ENCODE measurements at places on chromosomes 6 and 20. TPM values are rescaled to one million over a fixed set of nuclear protein-coding genes. Genes with fewer than 3 reads are reported as not detected.

Gene B3GALT4
- total RNA-seq, result 8.4 TPM

Gene LST1
- total RNA-seq, result not detected

Gene ACTL10
- total RNA-seq, result 2.8 TPM

Gene KCNK16
- total RNA-seq, result not detected

Gene PPP1R3G
- 3.2 TPM for total RNA-seq

Gene OR2H2
- not detected for total RNA-seq

GRCh38 chr20:23147647-23147963 is 61.5 kb upstream of the CD93 start:
- no peaks in the 10 kb centered on the region for H3K36me3 ChIP-seq
- H3K27ac ChIP-seq, result peak overlapping the region; percentile 99
- H3K4me1 ChIP-seq, result peaks cover 77% of the 10 kb centered on the region
- no peaks in the 10 kb centered on the region for H3K27me3 ChIP-seq

DNA sequence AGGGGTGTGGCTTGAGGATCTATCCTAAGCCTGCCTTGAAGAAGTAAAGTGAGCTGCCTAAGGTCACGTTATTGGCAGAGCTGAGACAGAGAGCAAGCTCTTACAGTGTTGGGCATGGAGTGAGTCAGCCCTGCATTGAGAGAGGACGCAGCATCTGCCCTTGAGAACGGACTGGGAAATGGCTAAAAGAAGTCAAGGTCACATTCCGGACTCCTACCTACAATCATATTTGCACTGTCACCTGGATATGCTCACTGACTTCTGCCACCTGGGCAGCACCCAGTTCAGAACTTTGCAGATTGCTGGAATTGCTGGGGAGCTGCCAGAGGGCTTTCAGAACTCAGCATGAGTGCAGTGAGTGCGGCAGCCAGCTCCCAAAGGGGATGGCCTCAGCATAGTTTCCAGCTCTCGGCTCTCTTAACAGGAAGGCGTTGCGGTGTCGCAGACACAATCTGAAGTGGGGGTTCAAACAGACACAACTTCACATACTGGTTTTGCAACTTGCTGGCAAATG is 199.3 kb upstream of the SGK1 start:
- H3K36me3 ChIP-seq, result no peaks in the 10 kb centered on the region
- H3K27ac ChIP-seq, result no peak overlapping the region
- no peaks in the 10 kb centered on the region for H3K27me3 ChIP-seq

GRCh38 chr6:129100164-129100563 is 217.2 kb downstream of the LAMA2 start:
- no peaks in the 10 kb centered on the region for H3K27me3 ChIP-seq
- no peak overlapping the region for H3K4me3 ChIP-seq
- H3K27ac ChIP-seq, result no peak overlapping the region
- no peaks in the 10 kb centered on the region for H3K36me3 ChIP-seq
- H3K4me1 ChIP-seq, result peaks cover 5% of the 10 kb centered on the region
- DNase-seq, result no peak

DNA sequence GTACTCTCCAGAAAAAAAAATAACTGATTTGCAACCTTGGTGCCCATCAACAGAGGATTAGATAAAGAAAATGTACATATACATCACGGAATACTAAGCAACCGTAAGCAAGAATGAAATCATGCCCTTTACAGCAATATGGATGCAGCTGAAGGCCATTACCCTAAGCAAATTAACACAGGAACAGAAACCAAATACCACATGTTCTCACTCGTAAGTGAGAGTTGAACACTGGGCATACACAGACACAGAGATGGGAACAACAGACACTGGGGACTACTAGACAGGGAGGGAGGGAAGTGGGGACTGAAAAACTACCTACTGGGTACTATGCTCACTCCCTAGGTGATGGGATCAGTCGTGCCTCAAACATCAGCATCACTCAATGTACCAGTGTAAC is 32.8 kb upstream of the CAP2 start:
- no peak for DNase-seq
- H3K27me3 ChIP-seq, result no peaks in the 10 kb centered on the region
- peaks cover 1% of the 10 kb centered on the region for H3K4me1 ChIP-seq
- H3K36me3 ChIP-seq, result no peaks in the 10 kb centered on the region
- H3K27ac ChIP-seq, result no peak overlapping the region

GRCh38 chr20:23279836-23280235 is 70.8 kb upstream of the NXT1 start:
- H3K27ac ChIP-seq, result no peak overlapping the region
- DNase-seq, result no peak
- H3K4me1 ChIP-seq, result no peaks in the 10 kb centered on the region
- H3K36me3 ChIP-seq, result no peaks in the 10 kb centered on the region
- H3K27me3 ChIP-seq, result peaks cover 50% of the 10 kb centered on the region
- H3K4me3 ChIP-seq, result no peak overlapping the region

DNA sequence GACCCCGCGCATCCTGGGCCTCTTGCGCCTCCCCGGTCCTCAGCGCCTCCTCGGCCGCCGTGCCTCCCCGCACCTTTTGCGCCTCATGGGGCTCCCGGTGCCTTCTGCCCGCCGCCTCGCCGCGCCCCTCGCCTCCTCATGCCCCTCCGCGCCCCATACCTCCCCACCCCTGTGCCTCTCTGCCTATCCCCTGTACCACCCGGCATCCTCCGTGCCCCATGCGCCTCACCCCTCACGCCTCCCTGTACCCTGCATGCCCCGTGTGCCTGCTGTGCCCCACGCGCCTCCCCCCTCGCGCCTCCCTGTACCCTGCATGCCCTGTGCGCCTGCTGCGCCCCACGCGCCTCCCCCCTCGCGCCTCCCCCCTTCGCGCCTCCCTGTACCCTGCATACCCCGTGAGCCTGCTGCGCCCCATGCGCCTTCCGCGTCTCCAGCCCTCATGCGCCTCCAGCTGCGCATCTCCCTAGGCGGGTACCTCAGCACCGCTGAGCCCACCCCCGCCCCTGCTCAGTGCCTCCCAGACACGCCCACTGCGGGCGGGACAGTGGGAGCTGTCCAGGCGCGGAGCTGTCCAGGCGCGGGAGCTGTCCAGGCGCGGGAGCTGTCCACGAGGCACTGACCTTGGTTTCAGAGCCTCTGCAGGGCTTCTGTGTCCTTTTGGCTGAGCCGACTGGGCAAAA is 37.1 kb downstream of the IGF2R start:
- no peaks in the 10 kb centered on the region for H3K27me3 ChIP-seq
- no peak for DNase-seq
- H3K4me3 ChIP-seq, result no peak overlapping the region
- no peak overlapping the region for H3K27ac ChIP-seq

GRCh38 chr6:111276736-111277135 is 189.4 kb downstream of the SLC16A10 start:
- no peak overlapping the region for H3K4me3 ChIP-seq
- peaks cover 36% of the 10 kb centered on the region for H3K36me3 ChIP-seq
- DNase-seq, result peak; percentile 11
- H3K27ac ChIP-seq, result no peak overlapping the region

DNA sequence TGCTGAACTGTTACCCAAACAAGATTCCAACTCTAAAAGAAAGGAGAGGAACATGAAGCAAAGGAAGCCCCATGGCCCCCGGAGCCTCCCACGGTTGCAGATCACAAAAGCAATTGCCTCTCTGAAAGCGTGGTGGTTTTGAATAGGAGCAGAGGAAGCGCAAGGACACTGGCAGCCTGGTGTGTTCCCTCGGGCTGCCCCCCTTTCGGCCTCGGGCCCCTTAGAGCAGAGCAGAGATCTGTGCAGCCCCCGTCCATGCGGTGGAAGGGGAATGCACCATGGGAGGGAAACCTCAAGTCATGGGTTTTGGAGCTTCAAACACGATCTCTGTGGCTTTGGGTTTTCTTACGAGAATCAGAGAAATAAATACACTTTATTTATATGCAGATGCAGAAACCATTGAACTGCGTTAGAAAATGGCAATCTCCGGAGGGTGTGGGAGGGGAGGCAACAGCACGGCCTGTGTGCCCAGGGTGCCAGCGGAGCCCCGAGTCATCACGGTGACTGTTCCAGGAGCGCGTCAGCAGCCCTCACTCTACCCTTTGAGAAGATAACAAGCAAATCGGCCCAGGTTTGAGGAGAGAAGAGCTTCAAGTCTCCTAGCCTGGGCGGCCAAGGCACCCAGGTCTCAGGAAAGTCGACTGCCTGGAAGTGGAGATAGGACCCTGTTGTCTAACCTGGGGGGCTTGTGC is 20.5 kb downstream of the FOXF2 start:
- no peak overlapping the region for H3K27ac ChIP-seq
- no peaks in the 10 kb centered on the region for H3K36me3 ChIP-seq
- H3K27me3 ChIP-seq, result peaks cover 37% of the 10 kb centered on the region
- no peak overlapping the region for H3K4me3 ChIP-seq
- no peaks in the 10 kb centered on the region for H3K4me1 ChIP-seq

DNA sequence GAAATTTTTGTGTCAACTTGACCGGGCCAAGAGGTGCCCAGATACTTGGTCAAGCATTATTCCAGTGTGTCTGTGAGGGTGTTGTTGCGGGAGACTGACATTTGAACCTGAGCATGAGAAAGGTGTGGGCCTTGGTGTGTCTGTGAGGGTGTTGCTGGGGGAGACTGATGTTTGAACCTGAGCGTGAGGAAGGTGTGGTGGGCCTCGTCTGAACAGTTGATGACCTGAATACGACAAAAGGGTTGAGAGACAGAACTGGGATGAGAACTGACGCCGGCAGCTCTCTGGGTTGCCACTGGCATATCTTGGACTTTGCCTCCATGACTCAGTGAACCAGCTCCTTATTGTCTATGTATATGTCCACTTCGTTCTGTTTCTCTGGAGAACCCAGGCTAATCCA is 240.5 kb downstream of the ERMARD start:
- H3K36me3 ChIP-seq, result no peaks in the 10 kb centered on the region
- no peak overlapping the region for H3K4me3 ChIP-seq
- no peak overlapping the region for H3K27ac ChIP-seq

DNA sequence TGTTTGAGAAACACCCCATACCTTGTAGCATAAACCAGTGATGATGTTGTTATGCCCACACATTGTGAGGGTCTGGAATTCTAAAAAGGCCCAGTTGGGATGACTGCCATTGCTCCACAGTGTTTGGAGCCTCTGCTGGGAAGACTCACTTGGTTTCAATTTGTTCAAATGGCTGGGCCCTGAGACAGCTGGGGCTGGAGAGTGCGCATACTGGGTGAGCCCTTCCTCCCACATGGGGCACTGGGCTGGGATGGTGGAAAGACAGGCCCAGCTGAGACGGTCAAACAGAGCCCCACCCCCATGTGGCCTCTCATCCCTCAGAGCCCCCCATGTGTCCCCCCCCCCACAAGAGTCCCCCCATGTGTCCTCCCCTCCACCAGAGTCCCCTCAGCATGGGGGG is 20.3 kb upstream of the RNASET2 start:
- no peaks in the 10 kb centered on the region for H3K27me3 ChIP-seq
- H3K4me1 ChIP-seq, result no peaks in the 10 kb centered on the region
- no peaks in the 10 kb centered on the region for H3K36me3 ChIP-seq
- H3K4me3 ChIP-seq, result no peak overlapping the region
